Stimulated activated CD4-positive, alpha-beta T cell treated with anti-CD3 and anti-CD28 coated beads, TNF-alpha, amount 100 ng/mL, for 48 hours (primary cell): ENCODE measurements at places on chromosomes 1 and 21.
A peak's percentile ranks its signal among the peaks of the same experiment; 100 is the strongest.

DNA sequence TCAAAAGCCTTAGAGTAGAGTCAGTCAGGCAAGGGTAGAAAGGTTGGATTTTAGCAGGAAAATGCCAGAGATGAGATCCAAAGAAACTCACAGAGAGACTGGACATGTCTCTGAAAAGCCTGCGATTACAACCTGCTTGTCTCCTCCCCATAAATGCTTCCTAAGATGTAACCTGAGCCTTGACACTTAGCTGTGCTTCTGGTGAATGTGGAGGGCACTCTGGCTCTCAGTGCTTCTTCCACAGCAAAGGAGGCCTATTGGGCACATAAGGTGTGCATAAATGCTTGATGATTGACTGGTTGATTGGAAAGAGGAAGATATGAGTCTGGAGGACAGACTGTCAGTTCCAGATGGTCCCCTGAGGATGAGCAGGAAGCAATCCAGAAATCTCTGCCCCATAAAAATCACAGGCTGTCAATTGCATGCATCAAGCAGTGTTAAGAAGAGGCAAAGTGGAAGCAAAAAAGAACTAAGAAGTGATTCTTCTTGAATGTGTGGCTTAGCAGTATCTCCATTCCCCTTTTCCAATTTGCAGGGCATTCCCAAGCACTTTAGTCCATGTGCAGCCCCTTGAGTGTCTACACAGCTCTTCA, 236.2 kb upstream of the RRP15 start:
- DNase-seq = no peak

GRCh38 chr1:239943761-239944160, 147.9 kb upstream of the FMN2 start:
- DNase-seq = no peak

GRCh38 chr1:7261490-7261889, 476.2 kb downstream of the CAMTA1 start:
- no peak for DNase-seq

- DNase-seq = peak; percentile 52
Measured at GRCh38 chr1:168112673-168113305, 23.9 kb downstream of the GPR161 start.

GRCh38 chr1:33586106-33586505, 113.7 kb downstream of the ZSCAN20 start:
- DNase-seq = no peak

GRCh38 chr1:81887421-81888144, 86.8 kb downstream of the ADGRL2 start:
- no peak for DNase-seq

DNA sequence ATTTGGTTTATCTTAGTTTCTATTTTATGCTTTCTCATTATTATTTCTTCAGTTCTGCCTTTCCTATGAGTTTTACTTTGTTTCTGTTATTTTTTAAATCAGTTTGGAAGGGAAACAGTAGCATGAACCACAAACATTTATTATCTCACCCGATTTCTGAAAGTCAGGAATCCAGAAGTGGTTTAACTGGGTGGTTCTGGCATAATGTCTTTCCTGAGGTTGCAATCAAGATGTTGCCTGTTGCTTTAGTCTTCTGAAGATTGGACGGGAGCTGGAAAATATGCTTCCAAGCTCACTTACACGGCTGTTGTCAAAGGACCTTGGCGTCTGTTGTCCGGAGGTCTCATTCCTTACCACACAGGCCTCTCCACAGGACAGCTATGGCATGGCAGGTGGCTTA, 50.4 kb downstream of the SNRPE start:
- DNase-seq = no peak

DNA sequence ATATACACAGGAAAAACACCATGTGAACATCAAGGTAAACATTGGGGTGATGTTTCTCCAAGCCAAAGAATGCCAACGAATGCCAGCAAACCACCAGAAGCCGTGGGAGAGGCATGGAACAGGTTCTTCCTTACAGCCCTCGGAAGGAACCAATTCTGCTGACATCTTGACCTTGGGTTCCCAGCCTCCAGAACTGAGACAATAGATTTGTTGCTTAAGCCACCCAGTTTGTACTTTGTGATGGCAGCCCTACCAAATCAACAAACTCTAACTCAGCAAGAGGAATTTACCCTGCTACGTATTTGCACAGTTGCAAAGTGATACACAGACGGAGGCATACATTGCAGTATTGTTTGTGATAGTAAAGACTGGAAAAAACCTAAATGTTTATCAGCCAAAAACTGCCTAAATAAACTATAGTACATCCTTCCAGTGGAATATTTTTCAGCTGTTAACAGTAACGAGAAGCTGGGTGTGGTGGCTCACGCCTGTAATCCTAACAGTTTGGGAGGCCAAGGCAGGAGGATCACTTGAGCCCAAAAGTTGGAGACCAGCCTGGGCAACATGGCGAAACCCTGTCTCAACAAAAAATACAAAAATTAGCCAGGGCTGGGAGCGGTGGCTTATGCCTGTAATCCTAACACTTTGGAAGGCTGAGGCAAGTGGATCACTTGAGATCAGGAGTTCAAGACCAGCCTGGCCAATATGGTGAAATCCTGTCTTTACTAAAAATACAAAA, 12.5 kb upstream of the ZC3H12A start:
- no peak for DNase-seq

- no peak for DNase-seq
Measured at GRCh38 chr1:145897969-145898368, 11.9 kb downstream of the ITGA10 start.

DNA sequence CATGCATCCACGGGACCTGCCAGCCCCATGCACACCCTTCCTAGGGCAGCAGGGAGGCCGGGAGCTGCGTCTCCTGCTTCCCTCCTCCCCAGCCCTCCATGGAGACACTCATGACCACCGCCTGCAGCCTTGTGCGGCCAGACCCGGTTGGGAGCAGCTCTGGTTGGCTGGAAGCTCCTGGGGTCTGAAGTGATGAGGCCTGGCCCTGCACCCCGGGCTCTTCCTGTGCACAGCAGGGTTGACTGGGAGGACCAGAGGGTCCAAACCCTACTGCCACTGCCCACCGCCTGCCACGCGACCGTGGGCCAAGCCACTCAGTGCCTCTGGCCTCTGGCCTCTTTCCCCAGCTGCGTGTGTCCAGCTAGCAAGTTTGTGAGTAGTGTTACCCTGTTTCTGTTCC, 111.1 kb upstream of the COL6A1 start:
- no peak for DNase-seq

- DNase-seq = no peak
Measured at GRCh38 chr1:207952617-207953542, 42.0 kb upstream of the CD34 start.

DNA sequence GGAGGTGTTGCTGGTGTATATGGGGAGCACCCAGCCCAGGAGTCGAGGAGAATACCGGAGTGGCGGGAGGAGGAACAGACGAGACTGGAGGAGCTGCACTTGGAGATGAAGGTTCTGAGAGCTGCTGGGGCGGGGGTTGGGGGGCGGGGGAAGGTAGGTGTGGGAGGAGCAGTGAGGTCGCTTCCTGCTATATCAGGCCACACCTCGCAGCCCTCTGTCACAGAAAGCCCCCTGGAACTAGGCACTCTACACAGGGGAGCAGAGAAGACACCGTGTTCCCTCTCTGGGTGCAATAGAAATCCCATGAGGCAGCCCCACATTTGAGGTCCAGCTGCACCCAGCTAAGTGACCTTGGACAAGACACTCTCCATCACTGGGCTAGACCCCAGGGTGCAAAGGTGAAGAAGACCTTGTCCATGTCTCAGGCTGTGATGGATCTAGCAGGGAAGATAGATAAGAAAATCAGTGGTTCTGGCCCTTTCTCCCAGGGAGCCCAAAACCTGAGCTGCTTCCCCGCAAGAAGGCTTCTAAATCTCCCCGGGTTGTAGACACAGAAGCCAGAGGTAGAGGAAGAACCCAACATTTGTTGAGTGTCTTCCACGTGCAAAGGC, 155.8 kb upstream of the EDN2 start:
- DNase-seq = no peak

GRCh38 chr1:44040846-44041245, 9.6 kb upstream of the SLC6A9 start:
- no peak for DNase-seq

GRCh38 chr21:16536140-16536539, 806.4 kb downstream of the USP25 start:
- no peak for DNase-seq

DNA sequence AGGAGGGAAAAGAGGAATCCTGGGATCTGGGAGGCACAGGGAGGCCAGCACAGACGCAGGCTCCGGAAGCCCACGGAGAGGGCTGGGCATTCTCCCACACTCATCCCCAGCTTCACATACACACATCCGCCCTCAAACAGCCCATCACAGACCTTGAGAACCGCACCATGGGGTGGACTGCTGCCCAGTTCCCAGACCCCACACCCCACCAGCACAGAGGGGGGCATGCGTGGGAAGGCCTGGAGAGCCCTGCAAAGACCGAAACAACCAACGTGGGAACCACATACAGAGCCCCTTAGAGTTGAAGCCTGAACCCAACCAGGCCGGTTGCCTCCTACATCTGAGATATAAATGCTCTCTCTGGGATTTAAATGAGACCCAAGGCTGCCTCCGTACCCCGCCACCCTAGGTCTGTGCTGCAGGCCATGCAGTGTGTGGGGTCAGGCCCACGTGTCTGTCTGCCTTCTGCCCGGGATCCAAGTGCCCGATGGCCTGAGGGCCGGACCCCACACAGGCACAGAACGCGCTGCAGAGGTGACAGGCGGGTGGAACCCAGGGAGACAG, 126.2 kb upstream of the COL6A1 start:
- no peak for DNase-seq

- DNase-seq = no peak
Measured at GRCh38 chr1:112686835-112687234, 12.4 kb downstream of the MOV10 start.

DNA sequence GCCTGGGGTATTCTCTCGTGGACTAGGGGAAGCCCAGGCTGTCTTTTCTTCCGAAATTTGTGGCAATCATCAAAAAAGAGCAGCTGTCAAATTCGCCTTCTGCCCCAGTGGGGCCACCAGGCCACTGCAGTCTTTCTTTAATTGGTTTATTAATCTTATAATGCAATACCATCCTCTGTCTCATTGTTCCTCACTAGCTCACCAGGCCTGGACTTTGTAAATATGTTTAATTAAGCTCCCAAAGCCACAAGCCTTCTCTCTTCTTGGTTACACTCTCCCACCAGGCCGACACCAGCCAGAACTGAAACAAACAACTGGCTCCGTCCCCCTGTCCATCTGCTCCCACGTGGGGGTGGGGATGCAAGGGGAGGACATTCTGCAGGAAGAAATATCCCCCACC, 22.0 kb upstream of the CAMK1G start:
- no peak for DNase-seq

GRCh38 chr1:43868741-43869067, 64.9 kb upstream of the ARTN start:
- DNase-seq = no peak

DNA sequence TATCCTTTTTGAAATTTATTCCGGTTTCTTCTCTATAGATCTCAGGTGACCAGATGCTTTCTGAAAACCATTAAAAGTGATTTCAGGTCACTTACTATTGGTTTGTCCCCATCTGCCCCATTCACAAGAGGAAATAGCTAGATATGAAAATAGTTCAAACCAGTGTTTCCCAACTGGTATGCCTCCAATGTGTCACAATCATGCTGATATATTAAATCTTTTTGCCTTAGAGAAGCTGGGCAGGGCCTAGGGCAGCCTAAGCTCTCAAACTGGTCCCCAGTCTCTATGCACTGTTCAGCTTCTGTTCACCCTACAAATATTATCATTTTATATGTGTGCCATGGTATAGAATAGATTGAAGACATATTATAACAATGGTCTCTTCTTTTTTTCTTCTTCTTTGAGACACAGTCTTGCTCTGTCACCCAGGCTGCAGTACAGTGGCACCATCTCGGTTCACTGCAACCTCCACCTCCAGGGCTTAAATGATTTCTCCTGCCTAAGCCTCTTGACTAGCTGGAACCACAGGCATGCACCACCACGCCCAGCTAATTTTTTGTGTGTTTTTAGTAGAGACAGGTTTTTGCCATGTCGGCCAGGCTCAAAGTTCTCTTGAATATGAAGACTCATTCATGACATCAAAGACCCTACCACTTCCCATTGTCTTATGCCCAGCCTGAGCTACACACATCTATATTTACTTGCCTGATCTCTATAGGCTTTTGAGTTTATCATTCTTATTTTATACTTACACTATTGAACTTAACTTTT, 15.7 kb downstream of the PTPN22 start:
- DNase-seq = no peak

DNA sequence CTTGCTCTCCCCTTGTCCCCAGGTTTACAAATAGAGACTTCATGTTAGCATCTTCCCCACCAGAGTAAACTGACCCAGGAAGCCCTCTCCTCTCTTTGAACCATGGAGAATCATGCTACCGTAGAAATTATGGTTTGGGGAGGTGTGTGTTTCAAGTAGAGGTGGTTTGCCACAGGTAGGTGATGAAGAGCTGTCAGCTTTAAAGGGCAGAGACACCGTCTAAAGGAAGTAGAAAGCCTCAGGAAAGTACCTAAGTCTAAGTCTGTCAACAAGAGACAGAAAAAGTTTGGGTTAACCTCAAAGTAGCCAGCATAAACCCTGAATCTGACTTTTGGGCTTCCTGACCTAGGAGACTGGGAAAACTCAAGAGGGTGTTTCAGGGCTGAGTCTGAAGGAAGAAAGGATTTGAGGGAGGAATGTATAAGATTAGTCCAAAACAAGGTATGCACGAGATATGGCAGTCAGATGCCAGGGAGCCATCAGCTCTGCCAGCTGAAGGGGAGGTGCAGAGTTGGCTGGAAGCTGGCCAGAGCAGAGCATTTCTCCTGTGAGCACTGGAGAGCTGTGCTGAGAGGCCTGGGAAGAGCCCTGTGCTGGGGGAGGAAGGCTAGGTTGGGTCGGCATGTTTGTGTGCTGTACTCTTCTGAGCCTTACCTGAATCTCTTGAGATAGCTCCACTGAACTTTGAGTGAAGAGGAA, 14.3 kb downstream of the ADAMTSL4 start:
- DNase-seq = no peak

GRCh38 chr1:63988941-63989340, 214.5 kb upstream of the UBE2U start:
- DNase-seq = no peak
